ENCODE measurements at places on chromosomes 7 and 10.

DNA sequence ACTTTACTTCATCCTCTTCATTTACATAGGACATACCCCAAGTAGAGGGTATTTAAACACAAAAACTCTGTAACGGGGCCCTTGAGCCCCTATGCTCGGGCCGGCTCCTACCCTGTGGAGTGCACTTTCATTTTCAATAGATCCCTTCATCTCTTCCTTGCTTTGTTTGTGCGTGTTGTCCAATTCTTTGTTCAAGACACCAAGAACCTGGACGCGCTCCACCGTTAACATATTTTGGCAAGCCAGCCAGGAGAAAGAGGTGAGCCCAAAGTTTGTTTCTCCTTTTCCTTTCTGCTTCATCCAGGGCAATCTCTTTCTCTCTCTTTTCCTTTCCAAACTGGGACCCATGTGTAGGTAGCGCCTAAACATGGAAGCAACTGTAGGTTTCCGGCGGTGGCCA, 26.0 kb upstream of the BNIP3 start:
- no peak for DNase-seq

GRCh38 chr10:4623757-4624420, 202.1 kb upstream of the AKR1E2 start:
- DNase-seq = no peak

DNA sequence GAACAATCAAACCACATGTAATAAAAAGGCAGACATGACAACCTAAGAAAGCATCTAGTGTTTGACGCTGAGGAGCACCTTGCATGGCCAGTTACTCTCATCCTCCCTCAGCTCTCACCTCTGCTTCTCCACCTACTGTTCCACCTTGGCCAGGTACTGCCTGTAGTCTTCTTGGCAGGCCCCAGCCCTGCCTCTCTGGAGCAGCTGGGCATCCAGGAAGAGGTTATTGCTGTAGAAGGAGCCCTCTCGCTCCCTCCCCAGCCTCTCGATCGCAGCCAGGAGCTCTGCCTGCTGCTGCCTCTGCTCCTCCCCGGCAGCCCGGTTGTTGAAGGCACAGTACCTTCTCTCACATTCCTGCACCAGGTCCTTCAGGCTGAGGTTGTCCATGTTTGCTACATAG, 9.7 kb downstream of the GIMAP5 start:
- DNase-seq = no peak

DNA sequence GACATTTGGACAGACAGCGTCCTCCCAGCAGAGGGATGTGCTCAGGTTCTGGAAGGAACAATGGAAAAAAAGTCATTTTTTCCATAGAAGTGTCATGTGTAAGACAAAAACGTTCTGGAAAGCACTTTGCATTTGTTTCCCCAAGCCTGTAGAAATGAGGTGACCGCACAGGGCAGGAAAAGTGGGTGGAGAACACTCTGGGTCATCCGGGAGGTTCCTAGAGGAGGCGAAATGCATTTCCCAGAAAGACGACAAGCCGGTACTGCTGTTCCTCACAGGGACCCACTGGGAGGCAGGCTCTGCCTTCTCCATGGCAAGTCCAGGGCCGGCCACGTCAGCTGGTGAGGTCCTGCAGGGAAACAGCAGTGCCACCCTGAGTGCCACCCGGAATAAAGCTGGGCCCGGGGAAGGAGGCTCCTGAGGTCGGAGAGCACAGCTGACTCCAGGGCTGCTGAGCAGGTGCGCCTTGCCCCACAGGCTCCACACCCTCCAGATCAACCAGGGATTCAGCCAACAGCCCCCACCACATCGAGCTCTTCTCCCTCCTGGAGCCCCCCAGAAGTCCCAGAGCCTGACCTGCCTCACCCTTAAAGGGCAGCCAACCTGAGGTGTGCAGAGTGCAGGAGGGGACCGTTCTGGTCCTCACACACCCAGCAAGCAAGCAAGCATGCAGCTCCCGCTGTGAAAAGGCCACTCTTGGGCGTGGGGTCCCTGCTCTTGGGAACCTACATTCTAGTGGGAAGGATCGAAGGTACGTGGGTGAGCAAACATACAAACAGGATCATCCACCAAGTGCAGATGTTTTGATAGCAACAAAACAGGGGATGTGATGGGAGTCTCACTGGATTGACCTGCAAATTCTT, 28.8 kb upstream of the INPP5A start:
- DNase-seq = no peak

- DNase-seq = no peak
Measured at GRCh38 chr10:97788552-97789442, 17.0 kb upstream of the SFRP5 start.

- peak; percentile 78 for DNase-seq
Measured at GRCh38 chr7:16711730-16712129, 41.8 kb upstream of the TSPAN13 start.

GRCh38 chr7:75729851-75730274, 8.9 kb downstream of the HIP1 start:
- no peak for DNase-seq

DNA sequence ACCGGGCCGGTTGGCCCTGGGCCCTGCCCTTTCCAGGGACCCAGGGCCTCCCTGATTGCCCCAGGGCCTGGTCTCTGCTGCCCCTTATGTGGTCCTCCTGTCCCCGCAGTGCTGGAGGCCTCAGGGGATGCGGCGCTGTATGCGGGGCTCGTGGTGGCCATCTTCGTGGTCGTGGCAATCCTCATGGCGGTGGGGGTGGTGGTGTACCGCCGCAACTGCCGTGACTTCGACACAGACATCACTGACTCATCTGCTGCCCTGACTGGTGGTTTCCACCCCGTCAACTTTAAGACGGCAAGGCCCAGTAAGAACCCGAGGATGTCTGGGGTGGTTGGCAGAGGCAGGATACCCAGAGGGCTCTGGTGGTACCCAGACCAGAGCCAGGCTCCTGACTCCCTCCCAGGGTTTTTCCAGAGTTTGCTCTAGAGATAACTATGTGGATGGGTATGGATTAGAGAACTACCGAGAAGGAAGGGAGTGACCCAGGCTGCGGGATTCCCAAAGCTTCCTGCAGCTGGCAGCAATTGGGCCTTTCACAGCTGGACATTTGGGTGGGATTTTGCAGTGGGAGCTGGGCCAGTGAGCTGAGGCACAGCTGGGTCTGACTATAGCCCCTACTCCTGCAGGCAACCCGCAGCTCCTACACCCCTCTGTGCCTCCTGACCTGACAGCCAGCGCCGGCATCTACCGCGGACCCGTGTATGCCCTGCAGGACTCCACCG, 28.1 kb upstream of the SLC29A3 start:
- DNase-seq = peak; percentile 11

DNA sequence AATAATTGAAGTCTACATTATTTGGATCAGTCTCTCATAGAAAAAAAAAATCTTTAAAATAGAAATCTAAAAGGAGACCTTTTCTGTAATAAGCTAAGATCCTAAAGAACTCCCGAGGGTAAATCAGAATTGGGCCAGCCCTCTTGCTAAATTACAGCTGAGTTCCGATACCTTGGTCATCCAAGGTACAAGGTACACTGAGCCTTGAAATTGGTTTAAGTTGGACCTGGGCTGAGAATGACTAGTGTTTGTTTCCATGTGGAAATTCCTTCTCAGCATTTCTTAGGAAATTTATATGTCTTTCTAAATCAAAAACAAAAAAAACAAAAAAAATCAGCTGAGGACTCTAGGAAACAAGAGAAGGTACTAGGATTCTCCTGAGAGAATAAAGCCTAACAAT, 64.9 kb downstream of the DNMBP start:
- no peak for DNase-seq

- peak; percentile 87 for DNase-seq
Measured at GRCh38 chr10:52652431-52653262, 119.9 kb downstream of the MBL2 start.

DNA sequence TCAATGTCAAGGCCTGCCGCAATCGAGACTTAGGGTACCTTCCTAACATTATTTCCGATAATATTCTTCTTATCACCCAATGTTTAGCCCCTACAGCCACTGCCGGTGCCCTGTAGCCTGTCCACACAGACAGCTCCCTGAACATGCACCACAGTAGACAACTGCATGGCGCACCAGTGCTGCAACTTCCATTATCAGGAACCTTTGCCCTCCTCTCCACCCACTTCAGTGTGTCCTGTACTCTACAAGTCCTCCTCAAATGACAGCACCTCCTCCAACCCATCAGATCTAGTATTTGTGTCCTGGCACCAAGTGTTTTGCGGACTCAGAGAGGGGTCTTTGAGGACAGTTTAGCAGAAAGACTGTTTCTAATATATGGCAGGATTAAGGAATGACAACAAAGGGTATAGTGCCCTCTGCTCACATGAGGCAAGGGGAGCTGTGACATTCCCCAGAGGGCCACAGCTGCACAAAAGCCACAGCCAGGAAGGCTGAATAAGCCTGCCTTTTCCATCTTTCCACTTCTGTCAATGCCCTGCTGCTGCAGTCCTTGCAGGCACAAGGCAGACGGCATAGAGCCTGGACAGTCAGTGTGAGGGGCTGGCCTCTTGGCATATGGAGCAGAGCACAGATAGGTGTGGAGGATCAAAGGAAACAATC, 335.4 kb downstream of the PARD3 start:
- no peak for DNase-seq

DNA sequence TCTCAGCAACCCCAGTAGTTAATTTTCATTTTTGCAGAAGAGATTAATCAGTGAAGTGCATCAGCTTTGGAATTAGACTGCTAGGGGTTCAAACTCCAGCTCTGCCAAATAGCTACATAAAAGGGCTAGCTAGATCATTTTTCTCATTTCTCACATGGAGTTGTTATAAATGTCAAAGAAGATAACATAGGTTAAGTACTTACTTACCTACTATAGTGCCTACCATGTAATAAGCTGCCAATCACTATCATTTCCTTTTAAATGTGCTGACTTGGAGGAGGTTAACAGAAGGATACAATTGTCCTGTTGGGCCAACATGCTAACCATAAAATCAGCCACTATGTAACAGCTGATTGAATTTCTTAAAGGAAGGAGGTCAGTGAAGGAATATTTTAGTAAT, 40.7 kb downstream of the KDM7A start:
- no peak for DNase-seq

DNA sequence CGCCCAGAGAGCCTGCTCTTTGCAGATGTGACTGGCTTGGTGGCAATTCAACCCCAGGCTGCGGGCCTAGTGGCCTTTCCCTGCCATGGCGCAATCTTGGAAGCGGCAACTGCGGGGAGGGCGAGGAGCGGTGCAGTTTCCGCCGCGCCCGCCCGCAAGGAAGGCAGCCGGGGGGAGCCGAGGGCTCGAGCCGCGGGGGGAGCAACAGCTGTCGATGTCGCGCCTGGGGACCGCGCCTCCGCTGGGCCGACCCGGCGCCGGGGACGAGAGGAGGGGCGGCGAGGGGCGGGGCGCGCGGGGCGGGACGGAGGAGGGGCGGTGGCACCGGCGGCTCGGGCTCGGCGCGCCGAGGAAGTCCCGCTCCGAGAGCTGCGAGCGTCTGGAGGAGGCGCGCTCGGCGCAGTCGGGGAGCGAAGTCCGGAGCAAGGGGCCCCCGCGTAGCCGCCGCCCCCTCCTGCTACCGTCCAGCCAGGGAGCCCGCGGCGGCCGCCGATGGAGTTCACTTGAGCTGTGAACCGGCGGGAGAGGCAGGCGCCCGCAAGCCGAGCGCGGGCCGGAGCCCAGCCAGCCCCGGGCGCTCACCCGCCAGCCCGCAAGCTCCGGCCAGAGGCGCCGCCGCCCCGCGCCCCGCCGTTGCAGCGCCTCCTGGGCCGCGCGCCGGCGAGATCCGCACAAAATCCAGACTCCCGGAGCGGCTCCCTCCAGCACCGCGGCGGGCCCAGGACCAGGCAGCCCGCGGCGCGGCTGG, 438.1 kb upstream of the GALNT17 start:
- peak; percentile 56 for DNase-seq

GRCh38 chr7:100221231-100221718, 1.5 kb downstream of the PVRIG start:
- no peak for DNase-seq

GRCh38 chr7:43141091-43141490, 28.6 kb downstream of the HECW1 start:
- peak; percentile 22 for DNase-seq

DNA sequence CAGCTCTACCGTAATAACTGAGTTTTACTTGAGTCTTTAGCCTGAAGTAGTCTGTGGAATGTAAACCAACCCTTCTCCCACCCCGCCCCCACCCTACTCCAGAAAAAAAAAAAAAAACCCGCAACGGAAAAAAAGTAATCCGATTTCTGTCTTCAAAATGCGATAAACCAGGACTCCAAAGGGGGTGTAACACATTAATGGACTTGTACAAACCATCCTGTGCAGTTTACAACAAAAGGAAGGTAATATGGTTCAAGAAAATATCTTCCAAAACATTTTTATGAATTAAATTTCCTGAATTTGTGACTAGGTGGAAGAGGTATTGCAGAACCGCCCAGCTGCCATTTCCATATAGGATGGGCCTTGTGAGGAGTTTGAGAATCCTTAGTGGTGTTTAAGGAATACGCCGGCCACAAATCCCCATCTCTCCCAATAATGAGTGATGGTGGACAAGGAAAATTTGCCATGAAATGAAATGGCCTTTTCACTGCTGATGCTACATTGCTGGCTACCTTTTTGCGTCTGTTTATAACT, 10.6 kb downstream of the SKIDA1 start:
- DNase-seq = peak; percentile 24

DNA sequence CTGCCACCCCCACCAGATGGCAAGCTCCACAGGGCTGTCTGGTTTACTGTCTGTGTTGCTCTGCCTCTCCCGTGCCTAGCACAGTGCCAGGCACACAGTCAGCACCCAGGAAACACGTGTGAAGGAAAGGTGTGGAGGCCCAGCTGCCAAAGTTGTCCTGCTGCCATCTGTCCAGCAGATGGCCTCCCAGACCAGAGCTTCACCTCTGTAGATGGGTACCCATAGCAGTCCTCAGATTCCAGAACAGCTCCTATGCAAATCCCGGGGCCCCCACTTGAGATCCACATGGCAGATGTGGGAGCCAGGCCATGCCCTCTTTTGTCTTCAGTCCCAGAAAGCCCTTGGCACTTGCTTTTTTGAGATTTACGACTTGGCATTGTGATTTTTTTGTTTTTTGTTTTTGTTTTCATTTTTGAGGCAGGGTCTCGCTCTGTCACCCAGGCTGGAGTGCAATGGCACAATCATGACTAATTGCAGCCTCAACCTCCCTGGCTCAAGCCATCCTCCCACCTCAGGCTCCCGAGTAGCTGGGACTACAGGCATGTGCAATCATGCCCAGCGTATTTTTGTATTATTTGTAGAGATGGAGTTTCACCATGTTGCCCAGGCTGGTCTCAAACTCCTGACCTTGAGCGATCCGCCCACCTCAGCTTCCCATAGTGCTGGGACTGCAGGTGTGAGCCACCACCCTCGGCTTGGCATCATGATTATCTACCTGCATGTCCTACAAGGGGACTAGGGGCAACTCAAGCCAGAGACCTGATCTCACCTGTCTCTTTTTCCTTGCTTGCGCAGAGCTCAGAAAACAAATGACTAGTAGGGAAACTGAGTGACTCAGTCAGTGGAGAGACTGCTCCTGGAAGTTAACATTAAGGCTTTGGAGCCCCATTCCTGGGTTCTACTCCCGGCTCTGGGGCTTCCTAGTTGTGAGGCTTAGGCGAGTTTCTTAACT, 16.9 kb upstream of the PALD1 start:
- DNase-seq = peak; percentile 59

All from M059J (cell line).